ENCODE measurements at places on chromosomes 7 and 10. TPM values are rescaled to one million over a fixed set of nuclear protein-coding genes. Genes with fewer than 3 reads are reported as not detected.

GRCh38 chr10:1175956-1176565 lies 119.9 kb downstream of the WDR37 start:
- H3K4me3 ChIP-seq: no peak overlapping the region
- no peaks in the 10 kb centered on the region for H3K36me3 ChIP-seq
- DNase-seq: no peak
- no peaks in the 10 kb centered on the region for H3K4me1 ChIP-seq
- H3K27ac ChIP-seq: no peak overlapping the region

Gene EPHB4
- 2.7 TPM for total RNA-seq

DNA sequence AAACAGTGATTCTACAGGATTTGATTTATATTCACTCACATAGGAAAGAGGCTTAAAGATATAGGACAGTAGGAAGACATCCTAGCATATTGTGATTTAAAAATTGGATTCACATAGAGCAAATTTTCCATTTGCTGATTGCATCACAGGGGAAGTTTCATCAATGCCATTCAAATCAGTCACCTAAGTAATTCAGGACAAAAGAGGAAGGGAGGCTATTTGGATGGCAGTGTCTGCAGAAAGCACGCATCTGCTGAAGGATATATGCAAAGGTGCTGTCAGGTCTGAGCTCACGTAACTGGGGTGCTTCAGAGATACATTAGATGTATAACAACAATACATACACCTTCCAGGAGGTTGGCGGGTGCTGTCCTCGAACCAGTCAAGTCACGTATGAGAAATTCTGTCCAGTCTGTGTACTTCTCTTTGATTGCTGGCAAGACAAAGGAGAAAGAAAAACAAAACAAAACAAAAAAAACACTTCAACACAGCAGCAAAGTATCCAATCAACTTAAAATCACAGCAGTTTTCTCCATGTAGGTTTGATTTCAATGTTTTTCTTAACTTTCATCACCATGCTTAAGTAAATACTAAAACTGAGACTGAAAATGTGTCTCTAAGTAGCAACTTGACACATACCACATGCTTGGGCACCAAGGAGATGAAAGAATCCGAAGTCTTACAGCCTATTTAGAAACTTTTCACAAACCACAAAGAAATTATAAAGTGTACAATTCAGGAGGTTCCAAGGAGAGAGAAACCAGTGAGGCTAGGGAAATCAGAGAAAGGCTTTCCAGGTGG lies 125.1 kb downstream of the SFMBT2 start:
- H3K27ac ChIP-seq: no peak overlapping the region
- H3K36me3 ChIP-seq: peaks cover 32% of the 10 kb centered on the region
- peaks cover 15% of the 10 kb centered on the region for H3K4me1 ChIP-seq
- H3K4me3 ChIP-seq: no peak overlapping the region
- DNase-seq: no peak
- no peaks in the 10 kb centered on the region for H3K27me3 ChIP-seq

Gene AKR1C3
- not detected for total RNA-seq

Gene GCK
- 1.7 TPM for total RNA-seq

DNA sequence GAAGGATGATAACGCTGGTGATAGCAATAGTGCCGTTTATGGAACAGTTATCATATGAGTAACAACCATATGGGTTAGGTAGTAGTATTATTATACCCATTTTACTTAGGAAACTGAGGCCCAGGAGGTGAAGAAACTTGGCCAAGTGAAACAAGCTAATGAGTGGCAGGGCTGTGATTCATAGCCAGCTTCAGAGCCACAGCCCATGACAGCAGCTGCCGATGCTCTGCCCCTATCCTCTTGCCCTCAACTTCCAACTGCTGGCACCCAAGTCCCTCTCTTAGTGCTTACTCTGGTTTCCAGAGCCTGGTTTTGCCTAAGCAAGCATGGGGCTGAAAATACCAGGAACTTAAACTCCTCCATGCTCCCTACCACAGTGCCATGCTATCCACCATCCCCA lies 12.3 kb downstream of the SH3PXD2A start:
- no peak overlapping the region for H3K4me3 ChIP-seq
- H3K4me1 ChIP-seq: peaks cover 17% of the 10 kb centered on the region
- no peaks in the 10 kb centered on the region for H3K36me3 ChIP-seq
- no peak overlapping the region for H3K27ac ChIP-seq
- DNase-seq: no peak

- H3K4me1 ChIP-seq: peaks cover 15% of the 10 kb centered on the region
- DNase-seq: peak; percentile 84
- H3K4me3 ChIP-seq: peak overlapping the region; percentile 96
- no peaks in the 10 kb centered on the region for H3K36me3 ChIP-seq
- H3K27me3 ChIP-seq: peaks cover 54% of the 10 kb centered on the region
- H3K27ac ChIP-seq: peak overlapping the region; percentile 64
These were observed 44.1 kb downstream of the SFTPD start for GRCh38 chr10:79904671-79905321.

DNA sequence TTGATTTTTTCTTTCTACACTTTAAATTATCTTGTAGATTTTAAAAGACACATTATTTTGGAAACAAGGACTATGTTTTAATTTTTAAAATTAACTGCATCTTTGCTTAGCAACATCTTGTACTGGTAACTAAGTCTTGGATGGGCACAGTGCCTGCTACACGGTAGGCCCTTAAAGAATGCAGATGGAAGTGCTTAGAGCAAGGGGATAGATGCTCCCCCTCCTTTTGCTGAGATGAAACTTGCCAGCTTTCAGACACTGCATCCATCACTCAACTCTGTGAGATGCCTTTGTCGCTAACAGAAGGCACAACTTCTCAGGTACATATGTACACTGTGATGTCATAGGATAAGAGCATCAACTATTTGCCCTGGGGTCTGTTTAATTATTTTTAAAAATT lies 103.9 kb downstream of the LRRC18 start:
- no peak for DNase-seq
- H3K27me3 ChIP-seq: peaks cover 5% of the 10 kb centered on the region
- H3K27ac ChIP-seq: no peak overlapping the region

GRCh38 chr7:37255327-37255944 lies 193.2 kb downstream of the ELMO1 start:
- no peaks in the 10 kb centered on the region for H3K27me3 ChIP-seq
- H3K4me3 ChIP-seq: no peak overlapping the region
- peaks cover 32% of the 10 kb centered on the region for H3K4me1 ChIP-seq
- peak overlapping the region; percentile 4 for H3K27ac ChIP-seq

GRCh38 chr7:36148422-36149065 lies 4.5 kb upstream of the EEPD1 start:
- DNase-seq: no peak
- peaks cover 23% of the 10 kb centered on the region for H3K27me3 ChIP-seq
- no peaks in the 10 kb centered on the region for H3K36me3 ChIP-seq
- peaks cover 8% of the 10 kb centered on the region for H3K4me1 ChIP-seq
- no peak overlapping the region for H3K4me3 ChIP-seq
- no peak overlapping the region for H3K27ac ChIP-seq

DNA sequence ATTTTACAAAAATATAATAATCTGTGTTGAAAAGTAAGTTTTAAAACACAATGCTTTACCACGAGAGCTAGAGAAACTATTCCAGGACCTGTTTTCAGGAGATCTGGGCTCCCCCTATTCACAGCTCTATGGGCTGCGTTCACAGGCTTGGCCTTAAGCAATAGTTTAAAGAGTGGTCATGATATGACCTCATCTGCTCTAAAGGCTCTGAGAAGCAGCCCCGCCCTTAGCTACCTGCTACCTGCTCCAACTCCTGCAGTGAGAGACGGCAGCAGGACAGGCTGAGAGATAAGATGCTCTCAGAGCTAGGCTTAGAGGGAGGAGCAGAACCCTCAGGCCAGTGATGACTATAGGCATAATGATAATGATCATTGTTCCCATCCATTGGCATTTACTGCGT lies 12.6 kb downstream of the ALOX5 start:
- peaks cover 9% of the 10 kb centered on the region for H3K27me3 ChIP-seq
- no peak for DNase-seq
- H3K27ac ChIP-seq: no peak overlapping the region
- H3K4me3 ChIP-seq: no peak overlapping the region
- H3K4me1 ChIP-seq: peaks cover 3% of the 10 kb centered on the region

DNA sequence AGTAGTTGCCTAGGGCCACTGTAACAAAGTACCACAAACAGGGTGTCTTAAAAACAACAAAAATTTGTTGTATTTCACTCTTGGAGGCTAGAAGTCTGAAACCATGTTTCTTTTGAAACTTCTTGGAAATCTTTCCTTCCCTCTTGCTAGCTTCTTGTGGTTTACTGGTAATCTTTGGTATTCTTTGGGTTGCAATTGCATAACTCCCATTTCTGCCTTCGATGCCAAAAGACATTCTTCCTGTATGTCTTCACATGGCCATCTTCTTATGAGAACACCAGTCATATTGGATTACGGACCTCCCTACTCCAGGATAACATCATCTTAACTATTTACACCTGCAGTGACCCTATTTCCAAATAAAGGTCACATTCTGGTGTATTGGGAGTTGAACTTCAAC lies 357.4 kb downstream of the PPP1R3A start:
- no peak for DNase-seq
- no peak overlapping the region for H3K4me3 ChIP-seq
- H3K4me1 ChIP-seq: no peaks in the 10 kb centered on the region
- H3K36me3 ChIP-seq: no peaks in the 10 kb centered on the region
- H3K27me3 ChIP-seq: no peaks in the 10 kb centered on the region

GRCh38 chr10:66223656-66224055 lies 702.2 kb upstream of the LRRTM3 start:
- peaks cover 3% of the 10 kb centered on the region for H3K4me1 ChIP-seq
- no peak overlapping the region for H3K27ac ChIP-seq
- no peaks in the 10 kb centered on the region for H3K36me3 ChIP-seq
- DNase-seq: no peak
- no peak overlapping the region for H3K4me3 ChIP-seq
- H3K27me3 ChIP-seq: no peaks in the 10 kb centered on the region

Gene DYNC1I1
- total RNA-seq: not detected

DNA sequence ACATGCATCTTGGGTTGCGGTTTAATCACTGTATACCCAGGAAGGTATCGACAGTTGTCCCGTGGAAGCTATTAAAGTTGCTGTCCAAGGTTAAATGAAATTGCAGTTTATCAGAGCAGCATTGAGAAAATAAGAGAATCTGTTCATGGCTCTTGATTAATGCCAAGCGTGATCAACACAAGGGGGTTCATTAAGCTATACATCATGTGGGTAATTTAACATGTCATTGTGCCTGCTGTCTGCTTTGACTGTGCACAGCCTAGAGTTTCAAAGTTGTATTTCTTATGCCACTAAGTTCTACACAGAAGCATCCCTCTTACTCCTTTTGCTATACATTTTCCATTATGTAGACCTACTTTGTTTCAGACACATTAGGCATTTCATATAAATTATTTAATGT lies 74.8 kb upstream of the SP8 start:
- H3K36me3 ChIP-seq: no peaks in the 10 kb centered on the region
- no peak overlapping the region for H3K4me3 ChIP-seq
- peak; percentile 8 for DNase-seq
- H3K27ac ChIP-seq: no peak overlapping the region
- H3K27me3 ChIP-seq: no peaks in the 10 kb centered on the region

GRCh38 chr7:41378156-41378555 lies 324.7 kb downstream of the INHBA start:
- H3K27me3 ChIP-seq: no peaks in the 10 kb centered on the region
- H3K4me3 ChIP-seq: no peak overlapping the region
- DNase-seq: no peak
- H3K36me3 ChIP-seq: no peaks in the 10 kb centered on the region

DNA sequence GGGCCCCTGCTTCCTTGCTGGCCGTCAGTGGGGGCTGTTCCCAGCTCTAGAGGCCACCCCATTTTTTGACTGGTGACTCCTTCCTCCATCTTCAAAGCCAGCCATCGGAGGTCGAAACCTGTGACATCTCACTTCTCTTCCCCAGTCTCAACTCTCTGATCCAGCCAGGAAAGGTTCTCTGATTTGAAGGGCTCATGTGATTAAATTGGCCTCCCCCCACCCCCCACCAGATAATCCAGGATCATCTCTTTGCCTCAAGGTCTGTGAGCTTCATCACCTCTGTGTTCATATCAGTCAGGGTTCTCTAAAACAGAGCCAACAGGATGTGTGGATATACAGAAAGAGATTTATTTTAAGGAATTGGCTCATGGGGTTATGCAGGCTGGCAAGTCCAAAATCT lies 5.6 kb upstream of the RAMP3 start:
- H3K27me3 ChIP-seq: peaks cover 21% of the 10 kb centered on the region
- H3K27ac ChIP-seq: no peak overlapping the region
- no peak overlapping the region for H3K4me3 ChIP-seq
- no peaks in the 10 kb centered on the region for H3K36me3 ChIP-seq

DNA sequence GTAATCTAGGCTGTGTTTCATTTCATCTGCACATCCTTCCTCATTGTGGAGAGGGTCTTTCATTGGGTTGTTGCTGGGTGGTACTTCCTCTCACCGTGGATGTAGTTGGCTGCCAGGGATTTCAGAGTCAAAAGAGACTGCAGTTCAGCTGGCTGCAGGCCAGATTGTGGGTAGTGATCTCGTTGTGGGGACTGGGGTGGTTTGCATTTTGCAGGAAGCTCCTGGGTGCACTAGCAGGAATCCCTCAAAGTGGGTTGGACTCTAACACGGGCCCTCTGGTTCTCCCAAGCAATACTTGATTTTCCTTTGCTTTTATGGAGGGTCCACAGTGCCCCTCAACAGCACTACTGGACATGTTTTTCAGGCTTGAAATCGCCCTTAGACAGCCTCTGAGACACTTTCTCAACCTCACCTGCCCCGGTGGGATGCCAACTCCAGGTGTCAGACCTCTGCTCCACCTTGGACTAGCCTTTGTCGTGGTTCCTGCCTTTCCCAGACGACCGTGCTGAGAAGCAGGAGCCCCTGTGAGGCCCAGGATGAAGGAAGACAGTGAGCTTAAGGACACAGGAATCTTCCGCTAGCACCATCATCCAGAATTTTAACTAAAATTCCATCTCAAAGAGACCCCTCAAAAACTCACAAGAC lies 23.9 kb upstream of the ZNF273 start:
- no peak overlapping the region for H3K27ac ChIP-seq
- H3K27me3 ChIP-seq: peaks cover 17% of the 10 kb centered on the region
- no peaks in the 10 kb centered on the region for H3K4me1 ChIP-seq
- DNase-seq: peak; percentile 31
- H3K4me3 ChIP-seq: no peak overlapping the region

GRCh38 chr7:34042406-34042805 lies 137.1 kb downstream of the BMPER start:
- DNase-seq: no peak
- H3K36me3 ChIP-seq: no peaks in the 10 kb centered on the region

Gene LIPK
- total RNA-seq: not detected
